Activated T-helper 1 cell treated with anti-CD3 and anti-CD28 coated beads, Interleukin-2, amount 50 U/mL, for 16 hours (primary cell): ENCODE measurements at places on chromosomes 4 and X.

- no peak for DNase-seq
These were observed 72.2 kb upstream of the RBPJ start for GRCh38 chr4:26248647-26249046.

GRCh38 chrX:108071578-108071977 lies 19.8 kb downstream of the PSMD10 start:
- no peak for DNase-seq

GRCh38 chr4:119984996-119985395 lies 81.7 kb downstream of the MAD2L1 start:
- DNase-seq, result no peak

- DNase-seq, result no peak
These were observed 56.2 kb upstream of the CYSLTR1 start for GRCh38 chrX:78383594-78383993.

- no peak for DNase-seq
These were observed 58.3 kb downstream of the GRID2 start for GRCh38 chr4:92362028-92362427.

DNA sequence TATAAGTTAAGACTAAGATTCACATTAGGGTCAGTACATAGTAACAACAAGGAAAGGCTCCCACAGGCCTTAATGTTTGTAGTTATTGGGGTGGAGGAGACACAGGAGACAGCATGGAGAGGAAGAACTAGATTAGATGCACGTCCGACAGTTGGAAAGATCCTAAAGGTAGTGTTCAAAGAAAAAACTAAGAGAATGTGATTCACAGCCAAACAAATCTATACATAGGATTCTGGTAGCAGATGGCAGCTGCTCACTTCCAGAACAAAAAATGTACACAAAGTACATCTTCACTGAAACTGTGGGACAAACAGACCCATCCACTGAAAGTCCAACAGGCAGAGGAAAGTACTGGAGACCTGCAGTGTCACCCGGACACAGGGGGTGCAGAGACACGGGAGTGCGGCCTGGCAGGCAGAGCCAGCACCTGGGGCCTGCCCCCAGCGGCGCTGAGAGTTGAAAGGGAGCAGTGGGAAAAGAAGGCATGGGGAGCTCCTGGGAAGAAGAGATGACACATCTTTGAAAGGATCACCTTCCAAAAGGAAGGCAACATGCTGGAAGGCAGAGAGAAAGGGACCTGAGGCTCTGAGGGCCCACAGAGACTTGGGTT lies 40.0 kb downstream of the NELFA start:
- no peak for DNase-seq

DNA sequence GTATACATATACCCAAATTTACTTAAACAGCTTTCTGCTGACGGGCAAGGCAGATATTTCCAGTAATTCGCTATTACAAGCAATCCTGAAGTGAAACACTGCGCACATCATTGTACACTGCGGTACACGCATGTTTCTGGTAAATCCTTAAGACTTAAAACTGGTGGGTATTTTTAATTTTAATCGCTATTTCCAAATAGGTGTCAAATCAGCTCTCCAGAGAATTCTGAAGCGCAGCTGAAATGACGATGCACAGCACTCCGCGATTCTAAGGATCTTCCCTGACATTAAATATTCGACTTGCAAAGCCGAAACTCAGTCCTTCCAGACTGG lies 361 bp downstream of the TMEM128 start:
- DNase-seq, result no peak

GRCh38 chr4:38612646-38613414 lies 51.2 kb upstream of the KLF3 start:
- DNase-seq, result no peak

DNA sequence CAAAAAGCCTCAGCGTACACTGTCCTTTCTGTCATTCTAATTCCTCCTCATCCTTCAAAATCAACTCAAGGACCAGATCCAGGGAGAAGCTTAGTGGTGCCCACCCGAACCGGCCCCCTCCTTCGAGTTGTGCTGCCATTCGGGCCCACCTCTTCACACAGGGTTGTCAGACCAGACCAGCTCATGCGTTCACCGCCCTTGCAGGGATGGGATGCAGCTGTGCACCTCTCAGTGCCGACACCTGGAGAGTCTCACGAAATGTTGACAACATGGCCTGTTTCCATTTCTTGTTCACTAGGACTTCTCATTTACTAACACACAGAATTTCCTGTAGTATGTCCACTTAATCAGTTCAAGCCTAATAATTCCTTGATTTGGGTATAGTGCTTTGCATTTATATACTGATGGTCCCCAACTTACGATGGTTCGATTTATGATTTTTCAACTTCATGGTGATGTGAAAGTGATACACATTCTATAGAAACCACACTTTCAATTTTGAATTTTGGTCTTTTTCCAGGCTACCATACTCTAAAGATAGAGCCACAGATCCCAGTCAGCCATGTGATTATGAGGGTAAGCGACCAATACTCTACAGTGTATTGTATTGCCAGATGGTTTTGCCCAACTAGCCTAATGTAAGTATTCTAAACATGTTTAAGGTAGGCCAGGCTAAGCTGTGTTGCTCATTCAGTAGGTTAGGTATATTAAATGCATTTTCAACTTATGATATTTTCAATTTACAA lies 23.3 kb downstream of the PKD2 start:
- DNase-seq, result no peak

GRCh38 chr4:153480704-153481103 lies 14.5 kb downstream of the TMEM131L start:
- no peak for DNase-seq

GRCh38 chr4:148103597-148104355 lies 338.4 kb downstream of the NR3C2 start:
- no peak for DNase-seq

GRCh38 chr4:2417226-2417764 lies 1.1 kb downstream of the ZFYVE28 start:
- no peak for DNase-seq

DNA sequence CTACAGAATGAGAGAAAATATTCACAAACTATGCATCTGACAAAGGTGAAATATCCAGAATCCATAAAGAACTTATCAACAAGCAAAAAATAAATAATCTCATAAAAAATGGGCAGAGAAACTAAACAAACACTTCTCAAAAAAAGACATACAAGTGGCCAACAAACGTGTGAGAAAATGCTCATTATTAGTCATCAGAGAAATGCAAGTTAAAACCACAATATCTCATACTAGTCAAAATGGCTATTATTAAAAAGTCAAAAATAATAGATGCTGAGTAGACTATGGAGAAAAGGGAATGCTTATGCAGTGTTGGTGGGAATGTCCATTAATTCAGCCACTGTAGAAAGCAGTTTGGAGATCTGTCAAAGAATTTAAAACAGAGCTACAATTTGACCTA lies 533.3 kb downstream of the TMA16 start:
- no peak for DNase-seq

GRCh38 chr4:188976644-188977115 lies 837.4 kb downstream of the TRIML1 start:
- no peak for DNase-seq

DNA sequence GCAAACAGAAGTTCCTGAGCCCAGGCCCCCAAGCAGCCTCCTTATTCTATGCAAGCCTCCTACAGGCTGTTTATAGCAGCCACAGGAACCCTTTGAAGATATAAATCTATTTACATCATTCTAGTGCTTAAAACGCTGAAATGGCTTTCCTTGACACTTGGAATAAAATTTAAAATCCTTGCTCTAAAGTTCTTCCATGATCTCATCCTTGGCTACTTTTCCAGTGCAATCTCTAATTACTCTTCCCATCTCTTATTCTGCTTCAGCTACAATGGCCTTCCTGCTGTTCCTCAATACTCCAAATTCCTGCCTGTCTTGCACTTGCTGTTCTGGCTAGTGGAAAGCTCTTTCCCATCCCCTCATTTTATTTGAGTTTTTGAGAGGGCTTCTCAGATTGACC lies 634.2 kb upstream of the NR3C2 start:
- no peak for DNase-seq

- no peak for DNase-seq
These were observed 311.9 kb upstream of the RASGEF1B start for GRCh38 chr4:81783558-81783957.

DNA sequence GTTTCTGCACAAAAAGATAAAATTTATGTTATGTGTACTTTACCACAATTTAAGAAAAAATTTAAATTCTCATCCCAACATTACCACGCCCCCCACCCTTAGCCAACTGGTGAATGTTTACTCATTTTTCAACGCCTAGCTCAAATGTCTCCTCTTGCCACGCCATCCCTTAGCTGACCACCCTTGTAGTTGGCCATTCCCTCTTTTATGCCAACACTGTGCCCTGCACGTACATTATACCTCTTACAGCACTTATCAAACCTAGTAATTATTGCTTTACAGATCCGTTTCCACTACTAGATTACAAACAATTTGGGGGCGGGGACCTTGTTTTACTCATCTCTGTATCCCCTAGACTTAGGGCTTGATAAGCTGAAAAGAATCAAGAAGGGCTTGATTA lies 644 bp downstream of the ERCC6L start:
- no peak for DNase-seq

DNA sequence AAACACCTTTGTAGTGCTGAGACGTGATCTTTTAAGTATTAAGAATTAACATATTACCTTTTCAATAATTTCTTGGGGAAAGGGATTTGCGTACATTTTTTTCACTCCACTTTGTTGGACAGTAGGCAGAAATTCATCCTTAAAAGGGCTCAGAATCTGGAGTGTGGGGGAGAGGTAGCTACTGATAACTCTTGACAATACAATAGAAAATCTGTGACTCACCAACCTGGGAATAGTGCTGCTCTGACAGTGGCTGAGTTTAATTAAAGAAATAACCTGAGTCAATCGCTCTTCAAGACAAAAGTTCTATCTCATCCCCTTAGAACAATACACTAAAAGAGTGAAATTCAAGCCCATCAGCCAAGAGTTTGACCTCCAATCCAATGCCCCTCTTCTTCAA lies 60.2 kb downstream of the SLC9A7 start:
- DNase-seq, result no peak

DNA sequence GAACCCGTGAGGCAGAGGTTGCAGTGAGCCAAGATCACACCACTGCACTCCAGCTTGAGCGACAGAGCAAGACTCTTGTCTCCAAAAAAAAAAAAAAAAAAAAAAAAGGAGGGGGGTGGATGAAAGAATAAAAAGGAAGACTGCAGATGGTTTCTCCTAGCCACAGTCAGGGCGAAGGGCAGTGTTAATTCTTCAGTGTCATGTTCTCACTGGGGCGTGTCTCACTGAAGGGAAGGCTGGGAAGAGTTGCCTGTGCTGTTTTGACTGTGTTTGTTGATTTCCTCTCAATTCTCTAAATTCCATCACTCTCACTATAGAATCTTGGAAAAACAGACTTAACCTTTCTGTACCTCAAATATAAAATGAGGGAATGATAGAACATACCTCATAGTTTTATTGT lies 71.6 kb upstream of the DHX15 start:
- DNase-seq, result no peak

GRCh38 chr4:36138220-36138619 lies 106.1 kb downstream of the ARAP2 start:
- no peak for DNase-seq

- no peak for DNase-seq
These were observed 723 bp downstream of the WDFY3 start for GRCh38 chr4:84965553-84966381.

GRCh38 chr4:81498551-81499099 lies 26.9 kb upstream of the RASGEF1B start:
- no peak for DNase-seq

DNA sequence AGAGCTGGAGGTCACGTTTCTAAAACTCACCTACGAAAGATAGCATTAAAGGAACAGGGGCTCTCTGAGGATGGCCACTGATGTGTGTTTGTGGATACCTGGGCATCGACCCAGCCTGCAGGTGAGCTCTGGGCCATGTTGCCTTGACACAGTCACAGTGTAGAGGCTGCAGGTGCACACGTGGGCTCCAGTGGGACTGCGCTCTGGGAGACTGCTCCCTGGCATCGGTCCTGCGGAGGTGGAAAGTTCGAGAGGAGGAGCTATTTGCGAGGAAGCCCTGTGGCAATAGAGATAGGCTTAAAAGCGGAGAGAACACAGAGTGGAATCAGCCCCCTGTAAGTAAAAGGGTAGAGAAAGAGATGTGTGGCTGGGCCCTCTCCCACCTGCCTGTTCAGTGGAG lies 12.3 kb upstream of the TADA2B start:
- no peak for DNase-seq

GRCh38 chr4:92566269-92566668 lies 262.5 kb downstream of the GRID2 start:
- no peak for DNase-seq

DNA sequence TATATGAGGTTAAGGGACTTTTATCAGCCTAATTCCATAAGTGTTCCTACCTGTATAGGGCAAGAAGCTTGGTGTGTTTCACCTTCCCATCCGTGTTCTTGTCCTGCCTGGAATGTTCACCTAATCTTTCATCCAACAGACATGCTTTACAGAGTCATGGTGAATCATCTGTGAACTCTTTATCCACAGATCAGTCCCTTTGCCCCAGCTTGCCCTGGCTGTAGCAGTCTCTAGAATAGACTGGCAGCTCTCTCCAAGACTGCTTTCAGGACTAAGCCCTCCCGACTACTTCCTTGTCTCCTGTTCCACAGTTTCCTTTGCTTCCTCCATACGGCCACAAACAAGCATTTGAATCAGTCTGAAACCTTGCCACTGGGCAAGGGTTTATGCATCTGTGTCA lies 177.9 kb upstream of the IL15 start:
- no peak for DNase-seq

- DNase-seq, result no peak
These were observed 878.1 kb downstream of the CENPC start for GRCh38 chr4:66667249-66667648.

DNA sequence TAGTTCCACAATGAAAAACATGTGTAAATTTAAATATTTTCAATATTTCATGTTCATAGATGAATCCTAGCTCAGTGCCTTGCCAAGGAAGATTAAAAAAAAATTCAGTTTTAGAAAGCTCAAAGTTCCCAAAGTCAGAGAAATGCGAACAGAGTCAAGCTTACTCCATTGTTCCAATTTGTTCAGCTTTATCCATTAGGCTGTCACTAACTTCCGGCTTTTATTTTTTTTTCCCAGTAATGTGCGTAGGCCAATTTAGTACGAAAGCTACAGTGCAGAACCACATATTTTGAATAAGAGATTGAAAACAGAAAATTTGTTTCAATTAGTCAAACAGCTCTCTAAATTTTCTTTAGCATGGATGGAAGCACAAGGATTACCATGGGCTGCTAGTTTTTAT lies 23.1 kb upstream of the KLHL2 start:
- no peak for DNase-seq

DNA sequence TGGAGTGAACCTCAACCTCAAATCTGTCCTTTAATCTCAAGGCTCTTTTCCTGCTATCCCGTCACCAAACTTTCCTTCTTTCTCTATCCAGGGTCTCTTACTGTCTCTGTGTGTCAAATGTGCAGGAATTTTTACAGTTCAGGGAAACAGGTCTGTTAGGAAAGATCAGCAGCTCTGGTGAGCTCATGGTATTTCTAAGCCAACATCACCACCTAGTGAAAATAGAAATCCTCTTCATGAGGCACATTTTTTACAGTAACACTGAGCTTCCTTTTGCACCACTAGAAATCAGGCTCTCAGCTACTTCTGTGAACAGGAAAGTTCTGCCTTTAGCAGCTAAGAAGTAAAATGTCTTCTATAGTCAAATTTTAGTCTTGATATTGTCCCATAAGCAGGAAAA lies 39.6 kb downstream of the NUDT11 start:
- DNase-seq, result no peak

GRCh38 chr4:89658701-89659024 lies 178.3 kb downstream of the SNCA start:
- no peak for DNase-seq

- no peak for DNase-seq
These were observed 1900.8 kb upstream of the PCDH10 start for GRCh38 chr4:131248314-131248713.
